ENCODE measurements at places on chromosomes 7 and 10. TPM values are rescaled to one million over a fixed set of nuclear protein-coding genes. Genes with fewer than 3 reads are reported as not detected.

CYP17A1 gene
- not detected for total RNA-seq

TLX1 gene
- total RNA-seq: not detected

SYCE1 gene
- under 0.01 TPM for total RNA-seq

CHN2 gene
- total RNA-seq: 0.09 TPM

IFIT1B gene
- under 0.01 TPM for total RNA-seq

FAM13C gene
- total RNA-seq: 5.7 TPM

PTN gene
- total RNA-seq: 38.6 TPM
